ENCODE measurements at places on chromosomes 1 and 21. TPM values are rescaled to one million over a fixed set of nuclear protein-coding genes. Genes with fewer than 3 reads are reported as not detected.

The ZFP69 gene
- 2.0 TPM for total RNA-seq

The KRTAP12-2 gene
- not detected for total RNA-seq

The UQCRHL gene
- total RNA-seq, result 1.6 TPM

The AK2 gene
- 162 TPM for total RNA-seq

- no peak for DNase-seq
These were observed 16.9 kb upstream of the SMIM12 start for GRCh38 chr1:34876406-34876805.

DNA sequence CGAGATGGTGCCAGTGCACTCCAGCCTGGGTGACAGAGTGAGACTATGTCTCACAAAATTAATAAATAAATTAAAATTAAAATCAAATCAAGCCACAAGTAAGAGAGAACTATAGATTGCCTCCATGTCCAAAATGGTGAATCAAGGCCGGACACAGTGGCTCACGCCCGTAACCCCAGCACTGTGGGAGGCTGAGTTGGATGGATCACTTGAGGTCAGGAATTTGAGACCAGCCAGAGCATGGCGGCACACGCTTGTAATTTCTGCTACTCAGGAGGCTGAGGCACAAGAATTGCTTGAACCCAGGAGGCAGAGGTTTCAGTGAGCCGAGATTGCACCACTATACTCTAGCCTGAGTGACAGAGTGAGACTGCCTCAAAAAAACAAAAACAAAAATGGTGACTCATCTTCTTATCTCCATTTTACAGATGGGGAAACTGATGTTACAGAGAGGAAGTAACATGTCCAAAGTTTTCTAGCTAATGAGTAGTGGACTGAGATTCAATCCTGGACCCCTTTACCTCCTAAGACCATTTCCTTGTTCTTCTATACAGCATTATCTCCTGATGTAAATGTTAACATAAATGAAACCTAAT is 99.0 kb upstream of the HNRNPU start:
- no peak for DNase-seq

- DNase-seq, result no peak
These were observed 9.8 kb downstream of the ARHGAP29 start for GRCh38 chr1:94227624-94228023.

DNA sequence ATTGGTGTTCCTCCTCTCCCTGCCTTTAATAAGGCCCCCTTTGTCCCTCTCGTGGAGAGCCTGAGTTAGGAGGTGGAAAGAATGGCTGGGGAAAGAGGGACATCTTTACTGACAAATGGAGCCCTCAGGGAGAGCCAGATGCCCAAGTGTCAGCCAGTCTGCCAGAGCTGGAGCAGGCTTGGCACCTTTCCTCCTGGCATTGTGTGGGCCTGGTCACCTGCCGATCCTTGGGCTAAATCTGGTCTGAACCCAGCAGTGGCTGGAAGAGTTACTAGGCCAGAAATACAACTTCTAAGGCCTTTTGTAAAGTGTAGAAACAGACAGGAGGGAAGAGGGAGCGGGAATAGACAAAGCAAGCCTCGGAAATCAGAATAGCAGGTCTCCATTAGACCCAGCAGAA is 24.9 kb downstream of the VANGL1 start:
- no peak for DNase-seq

- DNase-seq, result no peak
These were observed 561 bp downstream of the SLC26A9 start for GRCh38 chr1:205942631-205943159.

- DNase-seq, result no peak
These were observed 60.0 kb downstream of the NRDC start for GRCh38 chr1:51818487-51818886.

DNA sequence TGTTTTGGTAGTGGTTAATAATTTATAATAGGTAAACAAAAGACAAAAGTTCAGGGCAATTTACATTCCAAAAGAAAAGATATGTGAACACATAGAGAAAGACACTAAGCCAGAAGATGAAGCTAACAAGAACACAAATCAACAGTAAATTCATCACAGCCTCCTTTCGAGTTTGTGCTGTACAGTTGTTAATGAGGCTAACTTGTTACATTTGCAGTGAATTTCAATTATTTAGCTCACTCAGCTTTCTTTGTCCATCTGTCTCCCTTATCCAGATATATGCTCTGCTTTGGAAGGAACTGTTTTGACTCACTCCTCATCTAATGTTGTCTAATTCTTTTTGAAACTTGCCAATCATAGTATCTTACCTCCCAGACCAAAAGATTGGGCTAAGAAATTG is 423.3 kb upstream of the OLFM3 start:
- no peak for DNase-seq

GRCh38 chr1:17671314-17671705 is 83.8 kb upstream of the ACTL8 start:
- no peak for DNase-seq

- no peak for DNase-seq
These were observed 858 bp upstream of the SUSD4 start for GRCh38 chr1:223364685-223365382.

GRCh38 chr21:35396655-35397054 is 347.6 kb upstream of the RUNX1 start:
- DNase-seq, result no peak

Measured in right atrium auricular region (tissue), 2 donors.